OCI-LY7 (cell line): ENCODE measurements at places on chromosomes 1 and 21. TPM values are rescaled to one million over a fixed set of nuclear protein-coding genes. Genes with fewer than 3 reads are reported as not detected.

Gene LIN28A
- not detected in 2 replicates for total RNA-seq

Gene FHAD1
- total RNA-seq: not detected in 2 replicates

Gene TNFRSF9
- not detected in 2 replicates for total RNA-seq

Gene BCL2L15
- 1.1 and 1.5 TPM in 2 replicates for total RNA-seq

Gene IGSF5
- not detected in 2 replicates for total RNA-seq

Gene UTS2
- not detected in 2 replicates for total RNA-seq
